ENCODE measurements at places on chromosomes 3 and 15.

DNA sequence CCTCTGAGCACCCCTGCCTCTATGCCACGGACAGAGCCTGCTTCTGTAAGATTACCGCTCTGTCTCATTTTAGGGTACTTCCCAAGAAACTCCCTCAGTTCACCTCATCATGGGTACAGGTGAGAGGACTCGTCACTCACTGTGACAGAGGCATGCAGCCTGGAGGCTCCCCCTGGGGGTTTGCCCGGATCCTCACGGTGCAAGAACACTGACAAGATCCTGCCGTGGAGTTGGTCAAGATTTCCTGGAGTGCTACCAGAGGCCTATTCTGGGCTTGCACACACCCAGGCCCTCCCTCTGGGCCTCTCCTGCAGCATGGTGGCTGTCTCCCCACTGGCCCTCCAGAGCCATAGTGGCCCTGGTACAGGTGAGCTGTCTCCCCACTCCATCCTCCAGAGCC, 103.1 kb upstream of the TNIK start:
- DNase-seq, result no peak

- no peak for DNase-seq
Observed at GRCh38 chr3:143648218-143648617, 200.1 kb downstream of the SLC9A9 start.

- no peak for DNase-seq
Observed at GRCh38 chr15:27222479-27222878, 251.5 kb downstream of the GABRG3 start.

GRCh38 chr3:189766416-189766815, 135.2 kb downstream of the TP63 start:
- no peak for DNase-seq

- DNase-seq, result no peak
Observed at GRCh38 chr3:50642382-50642781, 25.4 kb downstream of the MAPKAPK3 start.

DNA sequence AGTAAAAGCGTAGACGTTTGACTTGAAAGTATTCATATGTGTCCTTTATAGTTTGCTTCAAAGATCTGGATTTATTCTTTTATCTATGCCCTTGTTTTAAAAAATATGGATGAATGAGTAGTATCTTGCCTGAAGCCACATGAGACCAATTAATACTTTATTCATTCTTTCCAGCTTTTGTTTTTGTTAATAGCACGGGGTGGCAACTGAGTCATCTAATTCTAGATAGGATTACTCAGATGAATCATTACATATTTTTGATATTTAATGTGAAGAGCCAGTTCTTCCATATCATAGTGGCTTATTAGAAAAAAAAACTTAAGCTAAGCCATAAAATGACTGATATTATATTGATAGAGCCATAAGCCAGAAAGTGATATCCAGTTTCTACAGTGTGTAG, 121.9 kb downstream of the BBX start:
- DNase-seq, result no peak

DNA sequence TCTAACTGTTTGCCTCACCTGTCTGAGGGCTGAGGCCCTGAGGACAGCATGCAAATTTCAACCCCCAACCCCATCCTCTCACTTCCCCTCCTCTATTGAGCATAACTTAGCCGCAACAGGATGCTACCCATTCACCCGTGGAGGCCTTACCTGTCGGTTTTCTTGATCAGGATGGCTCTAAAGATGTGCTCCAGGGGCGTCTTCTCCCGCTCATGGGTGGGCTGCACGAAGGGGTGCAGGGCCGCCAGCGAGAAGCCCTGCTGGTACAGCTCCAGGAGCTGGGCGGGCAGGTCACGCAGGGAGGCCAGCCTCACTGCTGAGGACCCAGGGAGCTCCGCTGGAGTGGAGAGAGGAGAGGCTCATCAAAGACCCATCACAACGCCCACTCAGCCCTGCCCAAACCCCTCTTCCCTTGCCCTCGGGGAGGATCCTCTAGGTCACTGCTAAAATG, 79.8 kb downstream of the RFTN1 start:
- no peak for DNase-seq

GRCh38 chr3:153404157-153404556, 242.1 kb downstream of the RAP2B start:
- DNase-seq, result no peak

- DNase-seq, result no peak
Observed at GRCh38 chr3:13013566-13013965, 59.7 kb downstream of the IQSEC1 start.

- DNase-seq, result no peak
Observed at GRCh38 chr15:63094495-63094931, 27.1 kb upstream of the LACTB start.

DNA sequence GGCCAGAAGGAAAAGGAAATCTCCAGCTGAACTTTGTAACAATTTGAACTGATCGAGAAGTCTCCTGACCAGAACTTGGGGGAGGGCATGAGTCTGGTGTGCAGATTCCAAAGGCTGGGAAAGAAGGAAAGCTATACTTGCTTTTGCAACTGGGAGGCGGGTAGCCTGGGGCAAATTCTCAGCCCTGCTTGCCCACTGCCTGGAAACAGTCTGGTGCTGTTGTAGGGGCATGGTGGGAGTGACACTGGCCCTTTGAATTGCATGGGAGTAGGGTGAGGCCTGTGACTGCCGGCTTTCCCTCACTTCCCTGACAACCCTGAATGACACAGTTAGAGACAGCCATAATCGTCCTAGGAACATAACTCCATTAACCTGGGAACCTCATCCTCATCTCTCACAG, 114.0 kb upstream of the POU1F1 start:
- DNase-seq, result no peak

- no peak for DNase-seq
Observed at GRCh38 chr3:145620002-145620401, 541.0 kb downstream of the PLOD2 start.

Data from HCT116 (cell line).